ENCODE measurements at places on chromosomes 2 and 18.

DNA sequence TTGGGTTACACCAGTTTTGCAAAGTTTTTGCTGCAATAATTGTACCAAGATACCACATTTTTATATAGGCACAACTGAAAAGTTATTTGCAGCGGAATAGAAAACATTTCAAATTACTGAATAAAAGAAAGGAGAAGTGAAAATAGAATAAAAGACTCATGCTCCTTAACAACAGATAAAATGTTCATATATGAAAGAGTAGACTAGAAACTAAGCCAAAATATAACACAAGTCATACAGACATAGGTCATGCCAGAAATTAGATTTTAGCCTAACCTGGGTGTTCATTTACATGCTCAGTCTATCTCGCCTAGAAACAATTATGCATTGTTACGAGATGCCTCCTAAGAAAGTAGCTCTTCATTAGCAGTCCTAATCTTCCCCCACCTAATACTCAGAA lies 16.4 kb upstream of the MAP3K20 start:
- no peak for DNase-seq

DNA sequence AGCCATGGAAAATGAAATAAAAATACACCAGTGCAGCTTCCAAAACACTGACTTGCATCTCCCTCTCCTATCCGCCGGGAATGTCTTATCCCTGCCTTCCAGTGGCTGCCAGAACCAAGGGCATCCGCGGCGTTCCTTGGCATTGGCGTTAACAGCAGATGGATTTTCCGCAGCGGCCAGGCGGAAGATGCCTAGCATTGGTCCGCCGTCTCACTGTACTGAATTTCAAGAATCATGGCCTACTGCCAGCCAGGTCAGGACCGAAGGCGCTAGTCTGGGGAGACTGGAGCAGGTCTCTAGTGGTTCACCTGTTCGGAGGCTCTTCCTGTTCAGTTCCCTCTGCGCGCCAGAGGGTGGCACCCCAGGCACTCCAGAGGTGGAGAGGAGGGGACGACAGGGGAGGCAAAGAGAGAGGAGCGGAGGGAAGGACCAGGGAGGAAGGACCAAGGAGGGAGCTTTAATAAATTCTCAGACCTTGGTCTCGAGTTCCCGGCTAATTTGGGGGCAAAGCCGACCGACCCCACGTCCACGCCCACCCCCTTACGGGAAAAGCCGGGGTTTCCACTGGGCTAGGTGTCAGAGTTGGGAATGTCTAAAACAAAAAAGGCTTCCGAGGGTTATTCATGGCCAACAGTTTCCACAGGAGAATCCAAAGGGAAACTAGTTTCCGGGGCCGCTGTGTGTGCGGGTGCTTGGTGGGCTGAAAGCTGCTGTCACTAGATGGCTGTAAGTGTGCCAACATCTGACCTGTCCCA lies 3.7 kb upstream of the BCL2L11 start:
- peak; percentile 80 for DNase-seq

DNA sequence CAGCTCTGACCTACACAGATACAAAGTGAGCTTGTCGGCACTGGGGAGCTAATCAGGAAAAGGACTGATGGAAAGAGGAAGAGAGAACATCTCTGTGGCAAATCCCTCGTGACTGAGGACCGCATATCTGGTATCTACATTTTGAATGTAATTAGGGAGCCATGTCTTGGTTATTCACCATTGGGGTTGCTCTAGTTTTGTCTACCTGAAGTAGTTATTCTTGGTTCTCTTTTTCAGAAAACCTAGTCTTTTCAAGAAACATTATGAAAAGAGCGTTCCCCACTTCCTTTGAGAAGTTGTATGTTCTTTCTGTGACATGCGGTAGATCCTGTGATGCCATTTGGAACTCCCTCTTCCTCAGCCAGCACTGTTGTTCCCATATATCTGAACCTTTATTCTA lies 104.4 kb downstream of the DOCK10 start:
- DNase-seq = no peak

GRCh38 chr2:43074052-43074451 lies 152.4 kb downstream of the ZFP36L2 start:
- no peak for DNase-seq

- DNase-seq = no peak
Observed at GRCh38 chr2:104871649-104871971, 17.7 kb downstream of the POU3F3 start.

DNA sequence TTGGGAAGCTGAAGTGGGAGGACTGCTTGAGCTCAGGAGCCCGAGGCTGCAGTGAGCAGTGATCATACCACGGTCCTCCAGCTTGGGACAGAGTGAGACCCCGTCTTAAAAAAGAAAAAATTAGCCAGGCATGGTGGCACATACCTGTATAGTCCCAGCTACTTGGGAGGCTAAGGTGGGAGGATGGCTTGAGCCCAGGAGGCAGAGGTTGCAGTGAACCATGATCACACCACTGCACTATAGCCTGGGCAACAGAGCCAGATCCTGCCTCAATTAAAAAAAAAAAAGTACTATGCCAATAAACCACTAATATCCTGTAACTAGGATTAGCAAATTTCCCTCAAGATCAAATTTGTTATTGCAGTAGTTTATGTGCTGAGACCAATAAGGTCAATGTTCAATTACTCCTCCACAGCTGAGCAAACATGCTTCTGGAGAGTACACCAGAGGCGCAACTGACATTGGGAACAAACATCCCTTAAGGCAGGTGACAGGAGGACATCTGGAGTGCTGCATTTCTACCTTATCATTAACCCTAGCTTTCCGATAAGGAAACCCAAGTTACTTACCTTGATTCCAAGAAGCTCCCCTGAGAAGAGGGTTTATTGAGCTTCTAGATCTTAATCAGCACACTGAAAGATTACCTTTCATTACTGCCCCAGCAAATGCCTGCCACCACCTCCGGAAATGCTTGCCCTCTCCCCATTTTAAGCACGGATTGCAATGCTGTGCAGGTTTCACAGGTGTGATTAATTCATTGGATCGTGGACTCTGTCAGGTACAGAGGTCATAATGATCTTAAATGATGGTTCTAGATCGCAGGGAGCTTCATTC lies 26.2 kb downstream of the MGAT4A start:
- no peak for DNase-seq

- no peak for DNase-seq
Observed at GRCh38 chr18:57836557-57836956, 33.4 kb upstream of the ATP8B1 start.

DNA sequence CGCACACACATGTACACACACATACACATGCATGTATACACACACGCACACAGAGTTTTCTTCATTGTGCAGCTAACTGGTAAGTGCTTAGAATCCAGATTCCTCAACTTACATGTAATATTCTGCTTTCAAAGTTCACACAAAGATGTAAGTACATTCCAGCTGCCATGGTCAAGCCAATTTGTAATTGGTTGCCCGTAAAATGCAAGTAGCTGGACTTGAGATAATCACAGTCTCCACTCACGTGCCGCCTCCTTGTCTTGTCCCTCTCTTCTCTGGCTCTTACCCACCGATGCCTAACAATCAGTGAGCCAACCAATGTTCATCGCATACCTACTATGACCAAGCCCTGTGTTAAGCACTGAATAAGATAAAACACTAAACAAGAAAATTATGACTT lies 77.8 kb downstream of the SOCS6 start:
- no peak for DNase-seq

- no peak for DNase-seq
Observed at GRCh38 chr2:181485638-181485946, 28.4 kb downstream of the ITGA4 start.

- no peak for DNase-seq
Observed at GRCh38 chr2:146417942-146418341, 1426.9 kb upstream of the ACVR2A start.

GRCh38 chr18:24319757-24320156 lies 77.9 kb downstream of the OSBPL1A start:
- DNase-seq = no peak

DNA sequence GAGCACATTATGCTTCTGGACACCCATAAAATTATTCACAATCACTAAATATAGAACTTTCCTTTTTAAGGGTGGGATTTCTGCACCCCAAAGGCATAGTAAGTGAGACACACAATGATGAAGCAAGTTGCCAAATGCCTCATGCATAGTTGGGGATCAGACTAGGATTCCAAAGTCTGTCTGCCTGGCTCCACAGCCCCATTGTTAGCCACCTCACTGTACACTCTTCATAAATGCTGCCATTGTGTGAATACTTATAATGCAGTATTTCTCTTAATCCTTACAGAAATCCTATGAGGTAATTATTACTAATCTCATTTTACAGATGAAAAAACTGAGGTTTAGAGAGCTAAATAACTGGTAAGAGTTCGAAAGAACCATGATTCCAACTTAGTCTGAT lies 738.6 kb downstream of the ERBB4 start:
- no peak for DNase-seq

DNA sequence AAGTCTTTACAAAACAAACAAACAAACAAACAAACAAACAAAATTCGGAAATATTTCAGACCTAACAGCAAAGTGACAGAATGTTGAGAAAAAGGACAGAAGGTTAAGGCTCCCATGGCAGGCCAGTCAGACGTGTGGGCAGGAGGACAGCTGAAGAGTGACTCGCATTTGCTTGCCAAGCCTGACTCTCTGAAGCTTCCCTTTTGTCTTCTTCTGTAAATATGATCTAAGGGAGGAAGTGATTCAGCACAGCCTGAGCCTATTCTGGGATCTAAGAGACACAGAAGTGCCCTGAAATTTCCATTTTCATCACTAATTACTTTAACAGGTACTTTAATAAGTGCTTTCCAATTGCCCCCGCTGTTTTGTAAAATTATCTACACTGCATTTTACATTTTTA lies 134.0 kb upstream of the LYPD1 start:
- no peak for DNase-seq

DNA sequence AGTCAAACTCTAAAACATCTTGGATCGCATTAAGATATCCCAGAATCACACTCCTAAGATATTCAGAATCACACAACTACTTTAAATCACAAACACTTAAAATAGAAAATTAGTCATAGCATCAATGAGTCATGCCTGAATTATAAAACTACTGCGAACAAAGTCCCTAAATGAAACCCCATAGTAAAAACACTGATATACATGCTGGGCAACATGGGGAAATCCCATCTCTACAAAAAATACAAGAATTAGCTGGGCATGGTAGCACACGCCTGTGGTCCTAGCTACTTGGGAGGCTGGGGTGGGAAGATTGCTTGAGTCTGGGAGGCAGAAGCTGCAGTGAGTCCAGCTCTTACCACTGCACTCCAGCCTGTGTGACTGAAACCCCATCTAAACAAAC lies 101.7 kb downstream of the COBLL1 start:
- no peak for DNase-seq

- DNase-seq = no peak
Observed at GRCh38 chr2:88181511-88181910, 11.4 kb downstream of the THNSL2 start.

- DNase-seq = no peak
Observed at GRCh38 chr2:193240752-193241151, 1046.0 kb upstream of the TMEFF2 start.

- DNase-seq = no peak
Observed at GRCh38 chr18:10442551-10442971, 11.9 kb upstream of the APCDD1 start.

GRCh38 chr2:64908406-64908805 lies 80.8 kb upstream of the SLC1A4 start:
- no peak for DNase-seq

- DNase-seq = no peak
Observed at GRCh38 chr18:66124394-66124793, 373.6 kb downstream of the CDH7 start.

- DNase-seq = no peak
Observed at GRCh38 chr18:48356151-48356745, 52.9 kb downstream of the ZBTB7C start.

- no peak for DNase-seq
Observed at GRCh38 chr2:234027641-234028040, 22.9 kb upstream of the SPP2 start.

DNA sequence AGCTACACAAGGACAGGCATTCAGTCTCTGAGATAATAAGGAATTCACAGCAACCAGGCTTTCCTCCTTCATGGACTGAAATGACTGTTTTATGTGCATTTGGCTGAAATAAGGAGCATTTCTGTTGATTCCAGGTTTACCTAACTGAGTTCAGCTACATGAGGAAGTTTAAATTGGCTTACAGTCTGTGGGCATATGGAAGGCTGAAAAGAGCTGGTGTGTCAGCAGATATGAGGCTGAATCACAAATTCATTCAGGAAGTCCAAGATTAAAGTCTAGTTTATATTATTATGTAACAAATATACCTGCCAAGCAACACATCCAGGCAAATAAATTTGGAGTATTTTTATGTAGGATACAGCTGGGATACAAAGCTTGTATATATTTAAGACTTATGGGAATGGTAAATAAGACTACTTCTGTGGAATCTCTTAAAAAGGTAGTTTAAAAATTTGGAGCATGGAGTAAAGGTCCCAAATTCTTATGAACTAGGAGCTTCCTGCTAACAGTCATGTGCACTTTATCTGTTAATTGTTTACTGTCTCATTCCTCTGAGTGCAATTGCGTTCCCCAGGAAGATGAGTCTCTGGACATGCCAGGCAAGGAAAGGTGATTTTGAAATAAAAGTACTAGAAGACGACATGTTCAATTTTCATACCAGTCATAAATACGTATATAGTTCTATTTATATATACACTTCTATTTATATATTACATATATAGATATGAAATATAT lies 53.0 kb downstream of the ZC3H8 start:
- DNase-seq = no peak
